ENCODE measurements at places on chromosomes 3 and 15.

DNA sequence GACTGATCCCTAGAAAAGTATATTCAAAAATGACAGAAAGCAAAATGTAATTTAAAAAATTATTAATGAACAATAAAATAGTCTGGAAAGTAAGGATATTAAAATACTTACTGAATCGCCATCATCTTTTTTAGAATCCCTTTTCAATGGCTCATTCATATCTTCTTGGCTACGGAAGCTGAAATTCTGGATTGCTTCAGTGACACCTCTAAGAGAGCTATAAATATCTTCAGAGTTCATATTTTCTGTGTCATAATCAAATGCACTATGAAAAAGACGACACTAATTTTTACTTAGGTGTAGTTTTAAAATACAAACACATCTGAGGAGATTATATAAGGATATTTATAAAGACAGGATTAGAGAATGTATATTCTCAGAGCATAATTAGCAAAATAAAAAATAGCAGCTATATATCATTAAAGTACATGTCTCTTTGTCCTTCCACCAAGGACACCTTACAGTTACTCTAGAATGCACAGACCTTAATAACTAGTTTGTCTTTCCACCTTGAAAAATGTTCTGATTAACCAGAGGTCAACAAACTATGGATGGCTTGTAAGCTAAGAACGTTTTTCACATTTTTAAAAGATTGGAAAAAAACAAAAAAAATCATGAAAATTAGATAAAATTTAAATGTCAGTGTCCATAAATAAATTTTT is 98.6 kb upstream of the UBP1 start:
- DNase-seq: no peak

DNA sequence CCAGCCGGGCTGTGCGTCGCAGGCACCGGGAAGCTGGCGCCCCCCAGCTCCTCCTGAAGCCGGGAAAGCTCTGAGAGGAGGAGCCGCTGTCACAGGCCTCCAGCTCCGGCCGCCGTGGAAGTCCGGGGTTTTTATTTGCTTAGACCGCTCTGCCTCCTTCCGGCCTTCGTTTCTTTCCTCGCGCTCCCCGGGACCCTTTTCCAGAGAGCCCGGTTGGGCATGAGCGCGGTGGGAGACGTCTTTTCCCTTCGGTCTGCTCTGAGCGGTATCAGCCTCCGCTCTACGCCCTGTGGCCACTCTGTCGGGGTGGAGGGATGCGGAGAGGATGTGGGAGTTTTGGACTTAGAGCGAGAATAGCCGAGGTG is 559 bp downstream of the SENP5 start:
- DNase-seq: peak; percentile 45

DNA sequence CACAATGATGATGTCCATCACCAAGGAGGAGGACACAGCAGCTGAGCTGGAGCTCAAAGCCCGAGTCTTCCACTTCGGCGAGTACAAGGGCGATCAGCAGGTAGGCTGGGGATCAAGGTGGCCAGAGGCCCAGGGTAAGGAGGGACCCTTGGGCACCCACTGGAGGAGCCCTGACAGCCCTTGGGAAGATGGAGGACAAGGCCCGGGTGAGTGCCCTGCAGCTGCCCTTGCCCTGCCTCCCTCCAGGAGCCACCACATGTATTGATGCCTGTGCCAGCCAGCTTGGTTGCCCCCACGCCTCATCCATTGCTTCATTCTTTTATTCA is 38.4 kb downstream of the CFAP100 start:
- no peak for DNase-seq

GRCh38 chr3:63774781-63775180 is 44.3 kb upstream of the C3orf49 start:
- peak; percentile 21 for DNase-seq

DNA sequence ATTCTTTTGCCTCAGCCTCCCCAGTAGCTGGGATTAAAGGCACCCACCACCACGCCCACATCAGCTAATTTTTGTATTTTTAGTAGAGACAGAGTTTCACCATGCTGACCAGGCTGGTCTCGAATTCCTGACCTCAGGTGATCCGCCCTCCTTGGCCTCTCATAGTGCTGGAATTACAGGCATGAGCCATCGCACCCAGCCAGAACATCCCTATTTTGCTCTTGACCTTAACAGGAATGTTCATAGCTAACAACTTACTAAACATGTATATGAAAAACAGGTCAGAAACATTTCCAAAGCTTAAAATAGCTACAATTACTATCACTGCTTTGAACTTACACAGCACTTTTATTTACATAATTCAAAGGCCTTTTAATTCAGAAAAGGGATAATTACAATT is 33.7 kb downstream of the UQCC5 start:
- DNase-seq: no peak

DNA sequence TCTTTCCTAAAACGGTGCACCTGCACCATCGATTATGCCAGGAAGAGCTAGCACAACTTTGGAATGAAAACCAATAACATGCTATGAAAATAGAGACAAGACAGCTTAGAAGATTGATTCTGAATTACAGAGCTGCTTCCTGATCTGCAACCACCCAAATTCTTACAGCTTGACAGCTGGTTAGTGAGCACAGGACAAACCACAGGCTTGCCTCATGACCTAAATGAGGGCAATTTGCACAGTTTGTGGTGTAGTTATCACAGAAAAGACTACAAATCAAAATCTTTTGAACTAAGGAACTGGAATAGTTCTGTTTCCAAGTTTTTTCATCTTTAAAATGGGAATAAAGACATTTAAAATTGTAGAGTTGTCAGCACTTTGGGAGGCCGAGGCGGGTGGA is 533.5 kb downstream of the NAALADL2 start:
- DNase-seq: peak; percentile 26

DNA sequence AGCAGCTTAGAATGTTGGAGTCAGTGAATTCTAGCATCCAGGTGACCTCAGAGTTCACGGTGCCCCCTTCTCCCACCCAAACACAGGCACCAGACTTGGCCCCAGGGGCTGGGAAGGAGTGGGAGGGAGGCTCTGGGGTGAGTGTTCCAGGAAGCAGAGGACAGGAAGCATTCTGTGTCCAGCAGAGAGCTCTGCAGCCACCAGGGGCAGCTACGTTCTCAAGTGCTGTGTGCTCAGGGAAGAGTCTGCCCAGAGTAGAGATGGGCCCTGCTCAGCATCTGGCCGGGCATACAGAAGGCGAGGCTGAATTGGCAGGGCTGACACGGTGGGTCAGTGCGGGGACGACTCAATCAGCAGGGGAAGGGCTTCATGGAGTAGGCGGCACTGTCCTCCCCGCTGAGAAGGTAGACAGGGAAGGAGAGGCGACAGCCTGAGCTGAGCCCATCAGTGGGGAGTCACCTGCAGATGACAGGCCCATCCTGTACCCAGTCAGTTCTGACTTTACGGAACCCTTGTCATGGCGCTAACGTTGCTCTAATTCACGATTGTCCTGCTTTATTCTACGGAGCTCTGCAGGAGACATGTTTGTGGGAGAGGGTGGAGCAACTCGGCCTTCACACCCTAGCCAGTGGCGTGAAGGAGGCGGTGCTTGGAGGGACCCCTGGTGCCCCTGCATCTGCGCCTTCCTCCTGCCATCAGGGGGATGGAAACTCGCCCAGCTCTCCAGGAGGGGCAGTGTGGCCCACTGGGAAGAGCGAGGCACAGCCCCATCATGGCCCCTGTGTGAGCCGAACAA is 82.2 kb downstream of the C3orf70 start:
- DNase-seq: peak; percentile 69

DNA sequence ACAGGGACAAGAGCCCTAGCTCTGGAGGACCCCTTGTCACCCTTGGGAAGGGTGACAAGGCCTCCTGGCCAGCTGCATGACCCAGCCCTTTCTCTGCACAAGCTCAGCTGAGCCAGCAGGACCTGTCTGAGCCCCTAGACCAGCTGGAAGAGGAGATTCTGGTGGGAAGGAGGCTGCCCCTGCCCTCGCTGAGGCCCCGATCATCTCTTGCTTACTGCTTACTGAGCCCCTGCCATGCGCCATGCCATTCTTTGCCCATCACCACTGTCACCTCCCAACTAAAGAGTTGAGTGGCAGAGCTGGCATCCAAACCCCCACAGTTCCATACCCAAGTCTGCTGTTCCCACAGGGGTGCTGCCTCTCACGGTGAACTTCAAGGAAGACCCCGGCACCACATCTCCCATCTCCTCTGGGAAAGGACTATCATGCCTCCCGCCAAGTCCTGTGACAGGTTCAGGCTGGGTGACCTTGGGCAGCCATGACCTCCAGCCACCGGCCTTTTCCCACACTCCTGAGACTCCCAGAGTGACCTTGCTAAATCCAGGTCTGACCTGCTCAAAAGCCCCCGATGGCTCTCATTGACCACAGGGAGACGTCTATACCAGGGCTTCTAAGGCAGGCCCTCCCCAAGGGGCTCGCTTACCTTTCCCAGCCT is 34.0 kb downstream of the ACSBG1 start:
- peak; percentile 4 for DNase-seq

GRCh38 chr3:111923095-111923771 is 55.6 kb upstream of the ABHD10 start:
- no peak for DNase-seq

DNA sequence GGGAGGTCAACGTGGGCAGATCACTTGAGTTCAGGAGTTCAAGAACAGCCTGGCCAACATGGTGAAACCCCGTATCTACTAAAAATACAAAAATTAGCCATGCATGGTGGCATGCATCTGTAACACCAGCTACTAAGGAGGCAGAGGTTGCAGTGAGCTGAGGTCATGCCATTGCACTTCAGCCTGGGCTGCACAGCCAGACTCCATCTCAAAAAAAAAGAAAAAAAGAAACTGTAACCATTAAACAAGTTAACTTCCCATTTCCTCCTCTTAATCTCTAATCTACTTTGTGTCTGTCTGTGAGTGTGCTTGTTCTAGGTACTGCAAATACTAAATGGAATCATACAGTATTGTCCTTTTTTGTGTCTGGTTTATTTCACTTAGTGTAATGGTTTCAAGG is 2.7 kb downstream of the RBM6 start:
- no peak for DNase-seq

- no peak for DNase-seq
Observed at GRCh38 chr3:193095366-193095765, 145.7 kb upstream of the PLAAT1 start.

DNA sequence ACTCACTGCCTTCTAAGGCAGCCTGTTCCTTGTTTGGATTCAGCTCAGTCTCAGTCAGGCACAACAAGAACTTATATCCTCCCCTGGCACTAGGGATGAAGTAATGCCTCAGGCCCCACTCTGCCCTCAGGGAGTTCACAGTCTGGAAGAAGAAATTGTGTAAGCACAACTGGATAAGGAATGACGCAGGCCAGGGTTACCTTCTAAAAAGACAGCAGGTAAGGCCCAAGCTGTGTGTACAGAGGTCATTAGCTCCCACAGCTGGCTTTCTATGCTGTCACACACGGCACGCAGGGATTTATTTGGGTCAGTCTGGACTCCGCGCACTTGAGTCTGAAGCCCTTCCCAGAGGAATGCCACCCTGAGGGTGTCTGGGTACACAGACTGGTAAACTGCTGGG is 82.9 kb downstream of the IQSEC1 start:
- no peak for DNase-seq

DNA sequence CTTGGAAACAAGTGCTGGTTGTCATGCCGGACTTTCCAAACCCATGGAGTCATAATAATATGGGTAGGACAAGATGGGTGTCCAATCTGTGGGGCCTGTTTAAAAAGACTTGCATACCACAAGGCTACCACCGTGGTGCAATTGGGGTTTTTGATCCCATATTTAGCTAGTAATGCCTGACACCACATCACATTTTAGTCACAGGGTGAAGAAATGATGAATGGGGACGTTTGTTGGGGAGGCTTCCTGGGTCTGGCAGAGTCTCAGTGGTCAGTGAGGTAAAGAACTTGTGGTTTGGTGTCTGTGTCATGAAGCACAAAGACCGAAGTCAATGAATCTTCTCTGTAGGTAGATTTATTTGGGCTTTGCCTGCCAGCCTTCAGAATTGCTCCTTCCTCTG is 31.0 kb downstream of the P3H2 start:
- DNase-seq: no peak

GRCh38 chr3:141769221-141769894 is 6.2 kb downstream of the GRK7 start:
- no peak for DNase-seq

- no peak for DNase-seq
Observed at GRCh38 chr3:150878996-150879575, 26.2 kb downstream of the MINDY4B start.

- DNase-seq: no peak
Observed at GRCh38 chr3:4742359-4742758, 236.9 kb upstream of the BHLHE40 start.

DNA sequence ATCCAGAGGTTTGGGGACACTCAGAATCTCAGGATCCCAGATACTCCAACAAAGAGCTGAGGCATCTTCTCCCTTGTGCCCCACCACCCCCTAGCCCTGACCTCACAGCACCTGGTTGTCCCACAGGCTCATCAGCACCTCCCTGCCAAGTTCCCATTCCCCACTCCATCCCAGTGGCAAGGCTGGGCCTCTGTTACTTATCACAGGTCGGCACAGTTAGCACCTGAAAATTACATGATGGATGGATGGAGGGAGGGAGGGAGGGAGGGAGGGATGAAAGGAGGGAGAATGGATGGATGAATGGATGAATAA is 12.8 kb downstream of the MYL3 start:
- no peak for DNase-seq

- DNase-seq: no peak
Observed at GRCh38 chr3:86109434-86109833, 881.5 kb downstream of the VGLL3 start.

GRCh38 chr3:68249265-68249664 is 594.9 kb upstream of the SUCLG2 start:
- DNase-seq: no peak

DNA sequence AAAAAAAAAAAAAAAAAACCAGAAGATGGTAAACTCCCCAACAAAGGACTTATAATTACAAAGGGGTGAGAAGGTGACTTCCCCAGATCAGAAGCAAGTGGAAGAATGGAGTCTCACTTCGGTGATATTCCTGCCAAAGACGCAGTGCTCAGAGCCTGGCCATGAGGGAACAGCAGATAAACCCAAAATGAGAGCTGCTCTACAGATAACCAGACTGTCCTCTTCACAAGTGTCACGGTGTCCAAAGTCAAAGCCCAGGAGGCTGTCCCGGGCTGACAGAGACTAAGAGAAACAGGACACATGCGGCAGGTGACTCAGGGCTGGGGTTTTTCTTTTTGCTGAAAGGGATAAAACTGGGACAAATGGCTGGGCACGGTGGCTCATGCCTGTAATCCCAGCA is 48.8 kb downstream of the HMCES start:
- DNase-seq: no peak
